ENCODE measurements at places on chromosomes 6 and 20.

DNA sequence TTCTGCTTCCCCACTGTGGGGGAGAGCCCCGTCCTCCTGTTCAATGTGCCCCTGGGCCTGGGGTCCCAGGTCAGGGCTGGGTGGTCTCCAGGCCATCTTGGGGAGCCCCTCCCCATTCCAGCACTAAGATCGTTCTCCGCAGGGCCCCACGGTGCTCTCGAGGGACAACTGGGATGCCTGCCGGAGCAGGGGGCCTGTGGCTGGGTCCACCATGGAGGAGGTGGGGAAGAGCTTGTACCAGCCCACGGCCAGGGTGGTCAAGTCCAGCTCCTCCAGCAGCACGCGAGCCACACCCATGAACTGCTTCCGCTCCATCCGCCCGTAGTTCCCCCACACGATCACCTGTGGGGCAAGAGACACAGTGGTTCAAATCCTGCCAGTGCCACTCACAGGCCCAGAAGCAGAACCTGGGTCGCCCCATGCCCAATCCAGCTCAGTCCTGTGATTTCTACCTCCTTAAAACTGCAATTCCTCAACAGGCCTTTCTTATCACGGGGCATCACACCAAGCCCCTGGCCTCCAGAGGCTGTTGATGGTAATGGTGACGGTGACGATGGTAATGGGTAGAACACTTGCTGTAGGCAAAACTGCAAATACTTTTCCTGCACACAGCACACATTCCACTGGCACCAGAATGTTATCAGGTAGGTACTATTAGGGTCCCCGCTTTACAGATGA is 10.5 kb downstream of the KCNK15 start:
- DNase-seq: no peak

DNA sequence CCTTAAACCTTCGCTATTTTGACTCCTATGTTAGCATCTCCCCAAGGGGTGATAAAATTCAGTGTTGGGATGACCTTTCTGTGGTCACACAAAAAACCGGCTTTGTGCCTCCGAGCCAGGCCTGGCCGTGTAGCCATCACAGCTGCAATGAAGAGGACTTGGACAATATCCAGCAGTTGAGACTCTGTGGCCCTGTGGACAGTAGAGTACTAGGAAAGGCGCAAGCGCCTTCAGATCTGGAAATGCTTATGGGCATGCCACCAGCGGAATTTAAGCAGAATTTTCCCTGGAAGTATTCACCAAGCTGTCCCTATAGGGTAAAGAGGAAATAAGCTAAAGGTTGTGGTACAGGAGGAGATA is 63.3 kb upstream of the SLC2A12 start:
- no peak for DNase-seq

- no peak for DNase-seq
Observed at GRCh38 chr20:39009348-39009747, 47.2 kb downstream of the DHX35 start.

DNA sequence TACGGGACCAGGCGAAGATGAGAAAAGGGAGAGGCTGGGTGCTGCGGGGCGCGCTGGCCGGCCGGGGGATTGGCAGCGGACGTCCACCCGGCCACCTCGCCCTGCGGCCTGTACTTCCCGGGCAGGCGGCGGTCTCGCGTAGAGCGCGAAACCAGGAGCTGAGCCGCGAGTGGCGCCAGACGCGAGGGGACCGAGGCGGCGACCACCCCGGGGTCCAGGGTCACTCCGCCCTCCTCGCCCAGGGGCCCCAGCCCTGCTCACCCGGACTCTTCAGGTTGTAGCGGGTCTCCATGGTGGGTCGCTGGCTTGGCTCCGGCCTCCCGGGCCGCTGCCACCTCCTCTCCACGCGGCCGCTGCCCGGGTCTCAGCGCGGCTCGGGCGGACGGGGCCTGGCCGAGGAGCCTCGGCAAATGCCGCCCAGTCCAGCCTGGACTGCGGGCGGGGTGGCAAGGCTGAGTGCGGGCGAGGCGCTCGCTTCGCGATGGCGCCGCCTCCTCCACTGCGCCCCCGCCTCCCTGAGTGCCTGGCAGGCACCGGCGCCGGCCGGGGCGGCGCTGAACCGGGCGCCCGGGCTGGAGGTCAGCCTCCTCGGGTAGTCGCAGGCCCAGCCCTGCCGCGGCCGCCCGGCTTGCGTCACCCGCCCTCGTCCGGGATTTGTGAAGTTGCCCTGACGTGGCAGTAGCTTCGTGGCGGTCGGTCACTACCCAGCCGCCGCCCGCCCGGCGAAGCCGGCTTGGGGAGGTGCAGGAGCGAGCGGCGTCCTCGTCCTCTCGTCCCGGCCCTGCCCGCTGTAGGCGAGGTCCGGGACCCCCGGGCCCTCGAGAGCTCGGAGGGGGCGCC is at the start of gene UBE2J1:
UBE2J1 (minus strand) TSS at position 445 of the 840 bp plus-strand sequence; CDS start at position 292, 153 bp downstream.
- DNase-seq: peak; percentile 76

DNA sequence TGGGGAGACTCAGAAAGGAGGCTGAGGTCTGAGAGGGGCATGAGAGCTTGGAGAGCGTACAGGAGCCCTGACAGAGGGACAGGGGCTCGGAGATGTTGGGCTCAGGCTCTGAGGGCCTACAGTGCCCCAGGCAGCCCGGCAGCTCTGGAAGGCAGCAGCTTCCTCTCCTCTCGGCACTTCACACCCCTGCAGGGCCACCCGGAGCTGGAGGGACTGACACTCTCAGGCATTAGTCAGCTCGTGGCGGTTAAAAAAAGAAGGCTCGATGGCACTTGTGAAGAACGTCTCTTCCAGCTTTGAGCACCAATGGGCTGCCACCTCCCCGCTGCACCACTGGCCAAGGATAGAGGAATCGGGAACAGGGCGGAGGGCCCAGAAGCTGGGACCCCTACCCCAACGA is 62.6 kb upstream of the SIRPA start:
- no peak for DNase-seq

DNA sequence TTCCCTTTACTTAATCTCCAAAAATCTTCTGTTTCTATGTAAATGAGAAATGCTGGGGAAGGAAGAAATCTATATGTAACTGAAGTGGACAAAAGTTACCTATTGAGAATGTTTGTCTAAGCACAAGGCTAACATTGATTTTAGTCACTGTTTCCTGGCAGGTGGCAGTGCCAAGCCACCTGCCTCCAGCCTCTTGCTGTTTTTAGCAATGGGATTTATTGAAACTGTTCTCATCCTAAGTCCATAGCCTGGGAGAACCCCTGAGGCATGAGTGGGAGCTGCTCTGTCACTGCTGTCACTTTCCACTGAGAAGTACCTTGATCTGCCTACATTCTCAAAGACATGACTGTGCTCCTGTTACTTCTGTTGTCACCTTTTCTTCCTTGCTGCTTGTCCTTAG is 14.7 kb downstream of the ENPP3 start:
- DNase-seq: no peak

GRCh38 chr6:143516690-143517446 is 5.3 kb upstream of the FUCA2 start:
- DNase-seq: no peak

DNA sequence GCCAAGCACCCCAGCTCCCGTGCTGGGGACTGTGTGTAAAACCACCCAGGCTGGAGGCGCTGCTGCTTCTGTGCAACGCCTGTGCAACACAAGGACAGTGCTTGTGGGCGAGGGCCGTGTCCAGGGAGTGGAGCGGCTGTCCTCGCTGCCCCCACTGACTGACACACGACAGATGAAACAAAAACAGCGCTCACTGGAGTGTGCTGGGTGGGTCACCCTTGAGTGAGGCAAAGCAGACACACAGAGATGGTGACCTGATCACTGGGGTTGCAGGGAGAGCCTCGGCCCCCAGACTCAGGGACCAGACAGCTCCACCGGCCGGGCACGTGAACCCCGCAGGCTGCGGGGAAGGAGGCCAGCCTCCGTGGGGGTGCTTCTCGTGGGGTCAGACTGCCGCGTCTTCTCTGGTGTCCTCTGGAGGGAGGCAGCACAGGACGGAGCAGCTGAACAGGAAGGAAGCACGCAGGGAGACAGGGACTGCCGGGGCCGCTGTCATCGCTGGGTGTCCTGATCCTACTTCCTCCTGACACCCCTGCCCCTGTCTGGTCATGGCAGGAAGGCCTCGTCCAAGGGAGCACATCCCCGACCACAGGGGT is 75.9 kb upstream of the CST7 start:
- DNase-seq: no peak

DNA sequence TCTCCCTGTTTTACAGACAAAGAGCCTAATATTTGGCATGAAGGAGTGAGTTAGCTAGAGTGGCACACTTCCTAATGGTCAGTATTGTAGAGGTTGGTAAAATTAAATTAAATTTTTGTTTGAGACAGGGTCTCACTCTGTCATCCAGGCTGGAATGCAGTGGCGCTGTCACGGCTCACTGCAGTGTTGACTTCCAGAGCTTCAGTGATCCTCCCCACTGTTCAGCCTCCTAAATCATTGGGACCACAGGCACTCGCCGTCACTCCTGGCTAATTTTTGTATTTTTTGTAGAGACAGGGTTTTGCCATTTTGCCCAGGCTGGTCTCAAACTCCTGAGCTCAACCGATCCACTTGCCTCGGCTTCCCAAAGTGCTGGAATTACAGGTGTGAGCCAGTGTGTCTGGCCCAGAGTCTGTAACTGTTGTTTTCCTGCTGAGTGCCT is 70.9 kb downstream of the SCAND1 start:
- DNase-seq: no peak

- DNase-seq: no peak
Observed at GRCh38 chr6:163721922-163722692, 307.6 kb downstream of the QKI start.

DNA sequence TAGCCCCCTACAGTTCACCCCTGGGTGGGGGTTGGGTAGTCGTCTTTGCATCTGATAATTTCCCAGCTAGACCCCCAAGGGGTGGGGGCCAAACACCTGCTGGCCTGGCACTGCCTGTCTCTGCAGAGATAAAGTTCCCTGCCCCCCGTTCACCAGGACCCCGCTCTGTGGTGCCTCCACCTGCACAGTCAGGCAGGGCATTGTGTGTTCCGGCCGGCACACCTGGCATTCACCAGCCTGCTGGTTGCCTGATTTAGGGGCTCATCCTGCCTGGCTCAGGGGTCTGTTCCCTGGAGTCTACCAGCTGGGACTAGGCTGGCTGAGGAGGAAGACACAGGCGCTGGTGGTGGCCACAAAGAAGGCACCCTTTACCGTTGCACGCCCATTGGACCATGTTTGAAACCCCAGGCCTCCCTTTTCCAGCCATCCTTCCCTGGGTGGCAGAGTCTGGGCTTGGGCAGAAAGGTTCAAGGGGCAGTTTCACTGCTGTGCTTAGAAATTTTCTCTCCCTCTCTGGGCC is 30.8 kb upstream of the SCRT2 start:
- no peak for DNase-seq

GRCh38 chr6:29831776-29832175 is 4.2 kb downstream of the HLA-G start:
- no peak for DNase-seq

DNA sequence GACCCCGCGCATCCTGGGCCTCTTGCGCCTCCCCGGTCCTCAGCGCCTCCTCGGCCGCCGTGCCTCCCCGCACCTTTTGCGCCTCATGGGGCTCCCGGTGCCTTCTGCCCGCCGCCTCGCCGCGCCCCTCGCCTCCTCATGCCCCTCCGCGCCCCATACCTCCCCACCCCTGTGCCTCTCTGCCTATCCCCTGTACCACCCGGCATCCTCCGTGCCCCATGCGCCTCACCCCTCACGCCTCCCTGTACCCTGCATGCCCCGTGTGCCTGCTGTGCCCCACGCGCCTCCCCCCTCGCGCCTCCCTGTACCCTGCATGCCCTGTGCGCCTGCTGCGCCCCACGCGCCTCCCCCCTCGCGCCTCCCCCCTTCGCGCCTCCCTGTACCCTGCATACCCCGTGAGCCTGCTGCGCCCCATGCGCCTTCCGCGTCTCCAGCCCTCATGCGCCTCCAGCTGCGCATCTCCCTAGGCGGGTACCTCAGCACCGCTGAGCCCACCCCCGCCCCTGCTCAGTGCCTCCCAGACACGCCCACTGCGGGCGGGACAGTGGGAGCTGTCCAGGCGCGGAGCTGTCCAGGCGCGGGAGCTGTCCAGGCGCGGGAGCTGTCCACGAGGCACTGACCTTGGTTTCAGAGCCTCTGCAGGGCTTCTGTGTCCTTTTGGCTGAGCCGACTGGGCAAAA is 37.1 kb downstream of the IGF2R start:
- DNase-seq: no peak

DNA sequence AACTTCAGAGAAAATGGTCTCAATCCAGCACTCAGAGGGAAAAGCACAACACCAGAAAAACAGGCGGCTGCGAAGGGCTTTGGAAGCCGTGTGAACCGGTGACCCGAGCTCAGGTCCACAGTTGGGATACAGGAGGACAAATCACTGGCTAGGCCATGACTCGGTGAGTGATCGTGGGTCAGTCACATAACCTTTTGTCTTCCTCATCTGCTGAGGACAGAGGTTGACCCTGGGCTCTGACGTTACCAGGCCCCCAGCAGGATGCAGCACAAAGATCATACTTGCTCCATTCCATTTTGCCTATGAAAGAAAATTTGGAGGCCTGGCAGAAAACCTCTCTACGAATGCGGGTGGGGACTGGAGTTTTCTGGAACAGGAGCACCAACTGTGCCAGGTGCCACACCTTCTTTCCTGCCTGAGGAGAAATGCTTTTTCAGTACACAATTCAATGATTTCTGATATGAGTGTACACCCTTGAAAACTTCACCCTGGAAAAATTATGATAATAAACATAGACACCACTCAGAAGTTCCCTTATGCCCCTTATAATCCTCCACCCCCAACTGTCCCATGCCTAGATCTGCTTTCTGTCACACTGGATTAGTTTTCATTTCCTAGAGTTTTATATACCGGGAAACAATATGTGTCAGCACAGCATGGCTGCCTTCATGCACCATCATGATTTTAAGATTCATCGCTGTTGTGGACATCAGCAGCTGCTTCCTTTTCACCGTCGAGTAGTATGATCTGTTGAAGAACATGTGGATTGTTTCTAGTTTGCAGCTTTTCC is 85.3 kb upstream of the RALGAPA2 start:
- no peak for DNase-seq

DNA sequence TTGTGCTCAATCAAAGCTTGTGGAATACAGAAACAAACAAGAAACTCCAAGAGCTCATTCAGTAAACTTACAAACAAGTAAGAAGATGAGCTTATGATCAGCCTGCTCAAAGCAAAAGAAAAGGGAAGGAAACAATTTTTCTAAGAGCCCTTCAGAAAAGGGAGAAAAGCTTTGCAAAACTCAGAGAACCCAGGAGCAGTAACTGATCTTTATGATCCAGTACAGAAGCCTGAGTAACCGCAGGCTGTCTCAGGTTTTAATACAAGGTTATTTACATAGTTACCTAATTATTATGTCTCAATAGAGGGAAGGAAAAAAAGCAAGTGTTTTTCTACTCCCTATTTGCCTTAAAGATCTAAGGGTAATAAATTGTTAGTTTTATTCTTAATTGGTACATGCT is 226.5 kb downstream of the MAFB start:
- no peak for DNase-seq

GRCh38 chr6:14897831-14898230 is 348.0 kb upstream of the JARID2 start:
- no peak for DNase-seq

GRCh38 chr6:109449795-109450673 is 5.5 kb downstream of the MICAL1 start:
- DNase-seq: no peak
